ENCODE measurements at places on chromosomes 1 and 21.

DNA sequence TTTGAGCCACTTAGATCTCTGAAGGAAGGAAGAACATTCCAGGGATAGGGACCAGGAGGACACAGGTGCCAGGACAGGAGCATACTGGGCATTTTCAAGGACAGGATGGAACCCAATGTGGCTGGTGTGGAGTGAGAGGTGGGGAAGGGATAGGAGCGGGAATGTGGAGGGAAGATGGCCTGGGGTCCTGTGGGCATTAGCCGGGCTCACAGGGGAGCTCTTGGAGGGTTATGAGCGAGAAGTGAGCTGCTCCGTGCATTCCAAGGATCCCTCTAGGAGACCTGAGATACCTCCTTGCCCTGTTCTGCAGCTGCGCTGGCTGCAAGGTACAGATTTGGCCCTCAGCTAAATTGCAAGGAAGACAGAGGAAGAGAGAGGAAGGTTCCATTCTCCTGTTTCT, 87.5 kb downstream of the IER5 start:
- no peak for DNase-seq

GRCh38 chr21:34022627-34023335, 50.6 kb upstream of the MRPS6 start:
- peak; percentile 27 for DNase-seq

GRCh38 chr1:219965285-219966070, 37.1 kb upstream of the SLC30A10 start:
- DNase-seq, result no peak

- no peak for DNase-seq
Observed at GRCh38 chr1:161032409-161032808, 6.4 kb downstream of the TSTD1 start.

GRCh38 chr1:234823191-234824176, 213.5 kb upstream of the IRF2BP2 start:
- DNase-seq, result no peak

DNA sequence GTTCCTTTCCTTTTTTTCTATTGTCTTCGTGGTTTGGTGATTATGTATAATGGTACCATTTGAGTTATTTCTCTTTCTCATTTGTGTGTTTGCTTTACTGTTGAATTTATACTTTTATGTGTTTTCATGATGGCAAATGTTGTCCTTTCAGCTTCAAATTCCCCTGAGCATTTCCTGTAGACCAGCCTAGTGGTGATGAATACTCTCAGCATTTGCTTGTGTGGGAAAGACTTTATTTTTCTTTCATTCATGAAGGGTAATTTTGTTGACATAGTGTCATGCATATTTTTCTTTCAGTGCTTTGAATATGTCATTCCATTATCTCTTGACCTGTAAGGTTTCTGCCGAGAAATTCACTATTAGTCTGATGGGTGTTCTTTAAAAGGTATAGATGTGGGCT, 166.6 kb upstream of the GORAB start:
- DNase-seq, result no peak

DNA sequence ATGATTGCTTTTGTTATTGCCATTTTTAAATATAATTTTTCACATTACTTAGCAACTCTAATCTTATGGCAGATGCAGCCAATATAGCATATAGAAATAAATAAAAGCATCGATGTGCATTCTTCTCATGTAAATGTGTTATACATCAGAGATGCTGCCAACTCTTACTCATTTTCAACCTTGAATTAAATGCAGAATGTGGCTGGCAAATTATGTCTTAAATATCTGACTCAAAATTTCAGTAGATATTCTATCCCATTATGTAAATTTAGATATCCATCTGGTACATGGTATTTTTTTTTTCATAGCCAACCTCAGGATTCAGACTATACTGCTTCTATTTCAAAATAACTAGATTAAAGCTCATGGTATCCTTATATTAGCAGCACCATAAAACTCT, 916.7 kb upstream of the TMPRSS15 start:
- no peak for DNase-seq

- no peak for DNase-seq
Observed at GRCh38 chr1:151221616-151222015, 23.3 kb downstream of the PIP5K1A start.

DNA sequence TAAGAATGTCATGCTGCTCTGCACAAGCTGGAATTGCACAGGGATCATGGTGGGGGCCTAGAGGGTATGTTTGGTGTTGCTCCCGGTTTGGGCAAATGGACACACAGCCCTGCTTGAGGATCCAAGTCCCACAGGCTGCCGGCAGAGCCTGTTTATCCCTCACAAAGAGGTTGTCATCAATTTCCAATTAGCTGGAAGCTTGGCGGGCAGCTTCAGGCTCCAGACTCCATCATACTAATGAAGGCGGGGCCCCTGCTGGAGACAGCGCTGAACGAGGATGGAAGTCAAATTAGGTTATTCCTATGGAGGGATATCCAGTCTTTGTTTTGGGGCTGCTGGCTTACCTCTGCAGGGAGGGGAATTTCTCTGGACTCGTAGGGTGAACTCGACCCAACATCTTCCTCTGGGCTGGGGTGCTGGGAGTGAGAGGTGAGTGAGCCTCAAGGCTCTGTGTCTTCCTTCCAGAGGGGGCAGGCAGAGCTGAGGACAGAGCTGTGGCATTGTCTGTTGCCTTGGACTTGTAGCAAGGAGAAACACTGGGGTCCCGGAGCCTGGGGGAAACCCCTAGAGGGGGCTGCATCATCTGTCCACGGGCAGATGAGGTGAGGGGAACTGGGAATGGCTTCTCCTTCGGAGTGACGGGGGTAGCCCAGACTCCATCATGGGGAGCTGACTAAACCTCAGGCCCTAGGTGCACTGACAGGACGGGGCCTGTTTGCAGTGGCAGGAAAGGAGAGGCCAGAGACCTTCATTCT, 24.9 kb upstream of the PARP1 start:
- no peak for DNase-seq

GRCh38 chr1:18923756-18924211, 21.4 kb upstream of the ALDH4A1 start:
- no peak for DNase-seq

All from SK-MEL-5 (cell line).